ENCODE measurements at places on chromosomes 4 and X.

GRCh38 chr4:160772668-160773067 is 1391.1 kb downstream of the FSTL5 start:
- DNase-seq, result no peak

GRCh38 chrX:133983974-133984845 is 1.2 kb downstream of the GPC3 start:
- no peak for DNase-seq

- no peak for DNase-seq
Measured at GRCh38 chr4:96052827-96053226, 212.9 kb downstream of the PDHA2 start.

DNA sequence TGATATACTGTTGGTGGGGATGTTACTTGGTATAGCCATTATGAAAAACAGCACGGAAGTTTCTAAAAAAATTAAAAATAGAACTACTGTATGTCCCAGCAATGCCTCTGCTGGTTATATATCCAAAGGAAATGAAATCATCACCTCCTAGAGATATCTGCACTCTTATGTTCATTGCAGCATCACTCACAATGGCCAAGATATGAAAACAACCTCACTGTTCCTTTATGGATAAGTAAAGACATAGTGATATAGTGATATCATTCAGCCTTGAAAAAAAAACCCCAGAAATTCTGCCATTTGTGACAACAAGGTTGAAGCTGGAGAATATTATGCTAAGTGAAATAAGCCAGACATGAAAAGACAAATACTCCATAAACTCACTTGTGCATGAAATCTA is 543.8 kb upstream of the SLIT2 start:
- no peak for DNase-seq

GRCh38 chr4:25981749-25982148 is 67.7 kb downstream of the SMIM20 start:
- no peak for DNase-seq

GRCh38 chr4:32798471-32799159 is 2078.4 kb downstream of the PCDH7 start:
- DNase-seq, result no peak

DNA sequence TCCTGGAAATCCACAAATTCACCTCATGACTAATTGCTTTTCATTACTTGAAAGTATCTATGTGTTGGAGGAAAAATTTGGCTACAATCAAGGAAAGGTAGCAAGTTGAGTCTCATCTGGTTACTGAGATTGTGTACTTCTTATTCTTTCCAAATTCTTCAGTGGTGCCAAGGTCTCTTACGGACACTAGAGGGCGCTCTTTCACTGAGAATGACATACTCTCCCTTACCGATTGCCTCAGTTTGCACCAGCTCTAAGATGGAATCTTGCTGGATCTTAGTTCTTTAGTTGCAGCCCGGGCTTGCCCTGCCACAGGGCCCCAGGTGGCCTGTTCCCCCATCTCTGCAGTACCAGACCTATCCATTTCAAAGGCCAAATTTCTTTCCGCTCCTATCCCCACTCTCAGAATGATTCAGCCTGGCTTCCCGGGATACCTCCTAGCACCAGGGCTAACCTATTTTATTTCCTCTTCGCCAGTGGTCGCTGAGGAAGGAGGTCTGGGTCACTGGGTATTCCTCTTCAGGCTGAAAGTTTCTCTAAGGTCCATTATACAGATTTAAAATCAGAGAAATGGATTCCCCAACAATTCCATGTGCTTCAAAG is 24.6 kb upstream of the GPR50 start:
- peak; percentile 15 for DNase-seq

DNA sequence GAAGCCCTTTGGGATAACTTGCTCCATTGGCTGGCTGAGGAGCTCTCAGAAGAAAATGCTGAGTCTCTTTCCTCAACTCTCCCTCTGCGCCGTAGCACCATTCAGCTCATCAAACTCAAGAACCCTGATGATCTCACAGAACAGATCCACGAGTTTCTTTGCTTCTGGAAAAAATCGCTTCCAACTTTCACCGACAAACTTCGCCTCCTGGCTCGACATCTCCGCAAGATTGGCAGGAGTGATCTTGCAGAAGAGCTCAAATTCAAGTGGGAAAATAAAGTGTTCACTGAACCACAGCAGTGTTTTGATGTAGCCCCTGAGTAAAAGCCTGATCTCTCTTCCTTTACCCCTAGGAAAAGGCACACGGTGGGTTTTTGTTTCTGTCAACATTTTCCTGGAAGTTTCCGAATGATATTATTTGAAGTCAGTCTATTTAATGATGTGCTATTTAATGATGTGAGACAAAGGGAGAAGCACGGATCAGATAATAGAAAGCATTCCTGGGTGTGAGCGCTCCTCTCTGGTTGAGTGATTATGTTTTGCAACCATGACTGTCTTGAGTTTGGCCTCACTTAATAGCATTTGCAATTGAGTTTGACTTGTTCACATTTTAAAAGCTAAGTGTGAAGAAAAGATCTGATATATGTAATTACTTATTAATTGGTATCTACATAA is 62.2 kb downstream of the DTHD1 start:
- no peak for DNase-seq

GRCh38 chr4:175071123-175071522 is 153.0 kb downstream of the ADAM29 start:
- DNase-seq, result no peak

GRCh38 chrX:25202827-25203226 is 187.1 kb upstream of the ARX start:
- DNase-seq, result no peak

GRCh38 chrX:24658421-24658820 is 11.3 kb upstream of the PCYT1B start:
- DNase-seq, result no peak

GRCh38 chr4:94534401-94535312 is 82.9 kb downstream of the PDLIM5 start:
- DNase-seq, result no peak

GRCh38 chr4:130760246-130760645 is 1664.3 kb downstream of the C4orf33 start:
- no peak for DNase-seq

- DNase-seq, result no peak
Measured at GRCh38 chr4:97003715-97004114, 1139.6 kb downstream of the STPG2 start.

DNA sequence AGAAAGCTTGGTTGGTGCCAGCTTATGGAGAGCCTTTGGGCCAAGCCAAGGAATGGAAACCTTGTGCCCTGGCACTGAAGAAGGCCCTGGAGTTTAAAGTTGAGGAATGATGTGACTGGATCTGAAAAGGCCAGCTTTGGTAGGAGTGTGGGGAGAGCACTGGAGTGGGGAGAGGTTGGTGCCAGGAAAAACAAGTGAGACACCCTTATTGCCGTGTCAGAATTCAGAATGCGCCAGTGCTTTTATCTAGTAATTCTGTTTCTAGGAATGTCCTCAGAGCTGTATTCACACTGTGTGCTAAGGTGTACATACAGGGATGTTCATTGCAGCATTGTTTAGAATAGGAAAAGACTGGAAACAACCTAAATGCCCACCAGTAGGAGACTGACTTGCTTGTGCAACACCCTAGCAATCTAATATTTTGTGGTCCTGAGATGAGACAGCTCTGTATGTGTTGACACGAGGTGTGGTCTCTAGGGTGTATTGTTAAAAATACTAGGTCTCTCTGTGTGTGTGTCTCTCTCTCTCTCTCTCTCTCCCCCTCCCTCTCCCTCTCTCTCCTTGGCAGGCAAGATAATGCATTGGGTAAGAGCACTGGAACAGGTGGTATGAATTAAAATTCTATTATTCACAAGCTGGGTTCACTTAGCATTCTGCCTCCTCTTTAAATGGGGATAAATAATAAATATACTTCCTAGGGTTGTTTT is 107.8 kb downstream of the GATB start:
- no peak for DNase-seq

DNA sequence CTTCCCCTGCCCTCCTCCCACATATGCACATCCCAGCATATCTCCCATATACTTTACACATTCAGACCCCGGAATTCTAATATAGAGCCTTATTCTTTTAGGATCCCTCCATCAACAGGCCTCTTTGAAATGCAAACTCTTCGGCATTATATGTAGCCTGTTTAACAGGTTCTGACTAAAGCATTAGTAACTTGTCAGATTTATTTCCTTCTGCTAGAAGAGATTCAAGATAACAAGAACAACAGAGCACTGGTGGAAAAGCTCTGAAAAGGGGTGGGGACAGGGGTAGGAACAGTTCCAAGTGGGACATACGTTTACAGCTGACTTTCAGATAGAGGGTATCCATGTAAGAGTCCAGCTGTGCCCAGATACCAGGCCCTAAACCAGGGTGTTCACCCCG is 31.7 kb upstream of the PRPS1 start:
- no peak for DNase-seq

- DNase-seq, result no peak
Measured at GRCh38 chrX:85620466-85620865, 241.0 kb upstream of the POF1B start.

DNA sequence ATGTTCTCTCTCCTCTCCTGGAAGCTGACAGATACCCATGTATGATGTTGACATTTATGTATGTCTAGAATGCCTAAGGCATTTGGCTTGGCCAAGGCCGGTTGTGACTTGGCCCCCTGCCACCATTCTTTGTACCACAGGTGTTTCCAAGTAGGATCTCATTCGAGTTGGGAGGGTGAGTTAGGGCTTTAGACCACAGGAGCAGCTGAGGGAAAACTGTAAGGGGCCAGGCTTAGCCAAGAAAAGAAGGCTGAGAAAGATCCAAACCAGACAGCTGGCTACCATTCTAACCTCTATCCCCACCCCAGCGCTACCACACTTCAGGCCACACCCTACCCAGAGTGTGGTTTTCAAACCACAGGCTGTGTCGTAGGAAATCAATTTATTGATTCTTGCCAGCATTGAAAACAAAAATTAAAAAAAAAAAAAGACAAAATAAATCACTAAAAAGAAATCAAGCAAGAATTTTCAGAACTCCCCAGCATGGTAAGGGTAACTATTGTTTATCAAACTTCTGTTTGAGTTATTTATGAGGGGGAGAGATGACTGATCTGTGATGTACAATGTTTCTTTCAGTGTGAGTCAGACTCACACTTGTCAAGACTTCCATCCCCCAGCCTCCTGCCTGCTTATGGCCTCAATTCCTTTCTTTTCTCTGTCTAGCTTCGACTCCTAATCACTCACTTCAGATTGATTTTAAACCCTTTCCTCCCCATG is 9.9 kb downstream of the TMSB4X start:
- DNase-seq, result no peak

DNA sequence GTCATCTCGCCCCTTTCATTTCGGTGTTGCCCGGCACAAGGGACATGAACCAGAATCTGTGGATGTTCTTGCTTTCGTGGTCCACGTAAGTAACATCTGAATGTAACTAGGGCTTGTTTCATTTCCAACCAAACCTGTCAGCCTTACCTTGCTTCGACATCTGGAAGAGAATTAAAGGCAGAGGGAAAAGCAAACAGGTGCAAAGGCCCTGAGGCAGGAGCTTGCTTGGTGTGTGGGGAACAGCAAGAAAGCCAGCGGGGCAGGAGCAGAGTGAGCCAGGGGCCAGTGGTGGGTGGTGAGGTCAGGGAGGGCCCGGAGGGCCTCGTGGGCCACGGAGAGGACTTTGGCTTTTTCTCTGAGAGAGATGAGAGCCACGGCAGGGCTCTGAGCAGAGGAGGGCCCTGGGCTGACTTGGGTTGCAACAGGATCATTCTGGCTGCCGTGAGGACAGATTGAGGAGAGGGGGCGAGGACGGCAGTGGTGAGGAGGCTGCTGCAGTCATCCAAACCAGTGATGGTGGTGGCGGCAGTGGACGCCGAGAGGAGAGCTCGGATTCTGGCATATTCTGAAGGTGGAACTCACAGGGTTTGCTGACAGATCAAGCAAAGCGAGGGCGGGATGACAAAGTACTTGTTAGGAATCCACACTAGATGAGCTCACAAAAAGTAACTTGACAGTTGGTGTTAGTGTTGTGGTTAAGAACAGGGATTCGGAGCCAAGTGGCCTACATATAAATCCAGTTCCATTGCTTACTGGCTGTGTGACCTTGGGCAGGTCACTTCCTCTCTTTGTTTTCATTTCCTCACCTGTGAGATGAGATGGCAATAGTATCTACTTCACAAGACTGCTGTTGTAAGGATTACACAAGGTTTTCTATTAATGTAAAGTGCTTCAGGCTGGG is 6.8 kb upstream of the WDR13 start:
- DNase-seq, result no peak

DNA sequence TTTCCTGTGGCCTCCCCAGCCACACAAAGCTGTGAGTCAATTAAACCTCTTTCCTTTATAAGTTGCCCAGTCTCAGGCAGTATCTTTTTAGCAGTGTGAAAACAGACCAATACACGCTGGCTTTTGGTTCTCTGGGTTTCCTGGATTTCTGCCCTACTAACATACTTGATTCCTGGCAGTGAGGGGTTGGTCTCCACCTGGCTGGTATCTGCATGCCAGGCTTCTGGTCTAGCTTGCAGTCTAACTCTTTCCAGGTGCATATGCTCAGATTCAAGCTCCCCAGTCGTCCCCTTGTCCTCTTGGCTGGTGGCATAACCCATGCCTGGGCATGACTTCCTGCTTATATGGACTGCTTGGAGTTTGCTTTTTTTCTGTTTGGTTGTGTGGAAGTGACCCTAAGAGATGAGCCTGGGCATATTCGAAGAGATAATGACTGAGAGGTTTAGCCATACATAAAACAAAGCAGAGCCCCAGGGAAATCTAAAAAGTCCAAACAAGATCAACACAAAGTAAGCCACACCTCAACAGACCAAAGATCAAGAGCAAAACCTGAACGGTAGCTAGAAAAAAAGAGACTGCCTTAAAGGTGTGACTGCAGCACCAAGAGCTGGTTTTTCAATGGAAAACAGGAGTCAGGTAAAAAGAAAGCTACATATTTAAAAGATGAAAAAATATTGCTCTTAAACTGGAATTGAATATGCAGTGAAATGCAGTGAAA is 102.1 kb upstream of the STS start:
- no peak for DNase-seq

GRCh38 chr4:87698394-87698793 is 48.3 kb downstream of the DMP1 start:
- no peak for DNase-seq

- DNase-seq, result no peak
Measured at GRCh38 chrX:42195506-42195905, 272.2 kb upstream of the CASK start.

DNA sequence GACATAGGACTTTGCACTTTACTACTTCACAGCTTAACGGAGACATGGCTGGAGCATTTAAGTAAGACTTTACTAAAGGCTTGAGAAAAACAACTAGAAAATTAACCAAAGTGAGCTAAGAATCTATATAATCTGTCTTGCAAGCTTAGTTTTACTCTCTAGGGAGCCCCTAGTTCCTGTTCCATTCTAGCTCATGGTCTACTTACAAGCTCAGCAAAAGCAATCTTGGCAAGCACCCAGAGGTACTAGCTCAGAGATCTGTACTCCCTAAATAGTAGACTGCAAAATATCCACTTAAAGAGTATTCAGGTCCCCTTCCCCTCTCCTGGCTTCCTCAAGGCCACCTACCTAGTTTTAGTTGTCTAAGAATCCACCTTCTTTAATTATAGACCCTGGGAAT is 469.0 kb downstream of the IDS start:
- no peak for DNase-seq

- DNase-seq, result no peak
Measured at GRCh38 chrX:20623448-20623847, 356.7 kb upstream of the RPS6KA3 start.

GRCh38 chrX:130393451-130394074 is 8.1 kb upstream of the GPR119 start:
- no peak for DNase-seq

Data from activated CD4-positive, alpha-beta T cell treated with anti-CD3 and anti-CD28 coated beads for 24 hours (primary cell).